NCI-H446 (cell line): ENCODE measurements at places on chromosomes 1 and 21.

- no peak for DNase-seq
Measured at GRCh38 chr1:59220356-59220755, 76.5 kb upstream of the FGGY start.

- no peak for DNase-seq
Measured at GRCh38 chr1:40243351-40243750, 4.4 kb upstream of the TMCO2 start.

DNA sequence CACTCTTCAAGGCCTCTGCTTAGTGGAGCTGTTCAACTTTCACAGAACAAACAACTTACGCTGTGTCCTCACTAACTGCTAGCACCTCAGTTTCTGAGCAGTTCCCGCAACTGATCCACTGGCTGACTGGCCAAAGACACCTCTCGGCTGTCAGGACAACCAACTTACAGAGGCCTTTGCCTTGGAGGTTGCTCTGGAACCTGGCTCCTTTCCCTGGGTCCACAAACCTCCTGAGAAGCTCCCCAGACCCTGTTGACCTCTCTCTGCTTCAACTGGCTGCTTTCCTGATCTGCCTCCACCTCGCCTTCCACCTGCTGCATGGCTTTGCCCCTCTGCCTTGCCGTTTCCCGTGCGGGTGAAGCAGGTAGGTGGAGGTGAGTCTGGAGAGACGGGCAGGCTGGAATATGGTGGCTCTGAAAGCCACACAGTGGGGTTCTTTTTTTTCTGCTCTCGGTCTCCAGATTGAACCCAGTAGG lies 13.0 kb downstream of the BTBD19 start:
- no peak for DNase-seq

GRCh38 chr21:41503331-41503730 lies 4.6 kb downstream of the TMPRSS2 start:
- DNase-seq: no peak

DNA sequence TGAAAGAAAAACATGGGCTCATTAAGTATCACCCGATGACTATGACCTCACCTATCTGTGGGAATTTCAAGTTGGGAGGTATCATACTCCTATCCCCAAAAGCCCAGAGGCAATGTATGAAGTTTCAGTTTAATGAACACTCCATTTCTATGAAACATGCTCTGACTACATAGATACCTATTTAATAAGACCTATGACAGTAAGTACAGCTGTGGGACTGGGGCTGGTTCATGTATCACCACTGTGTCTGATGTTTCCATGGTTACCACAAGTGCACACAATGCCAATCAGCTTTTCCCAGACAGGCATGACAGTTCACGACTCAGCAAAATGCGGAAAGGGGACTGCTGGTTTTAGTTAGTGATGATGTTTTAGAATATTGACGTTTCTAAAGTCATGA lies 167.7 kb downstream of the SIPA1L2 start:
- DNase-seq: no peak

GRCh38 chr1:201019321-201019977 lies 4.1 kb downstream of the KIF21B start:
- no peak for DNase-seq

GRCh38 chr21:16535102-16535422 lies 805.3 kb downstream of the USP25 start:
- DNase-seq: peak; percentile 92

DNA sequence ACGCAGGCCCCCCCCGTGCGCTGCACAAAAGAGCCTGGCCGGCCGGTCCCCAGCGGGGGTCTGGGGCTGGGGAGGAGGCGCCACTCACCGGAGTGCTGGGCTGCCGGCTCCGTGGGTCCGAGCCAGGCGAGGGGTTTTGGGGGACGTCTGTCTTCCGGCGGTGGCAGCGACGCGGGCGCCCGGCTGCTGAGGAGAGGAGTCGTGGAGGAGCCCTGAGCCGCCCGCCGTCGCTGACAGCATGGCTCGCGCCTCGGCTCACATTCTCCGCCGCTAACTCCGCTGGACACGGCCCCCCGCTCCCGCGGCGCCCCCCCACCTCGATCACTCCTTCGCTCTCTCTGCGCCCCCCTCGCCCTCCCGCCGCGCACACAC lies 649 bp downstream of the AHDC1 start:
- no peak for DNase-seq

DNA sequence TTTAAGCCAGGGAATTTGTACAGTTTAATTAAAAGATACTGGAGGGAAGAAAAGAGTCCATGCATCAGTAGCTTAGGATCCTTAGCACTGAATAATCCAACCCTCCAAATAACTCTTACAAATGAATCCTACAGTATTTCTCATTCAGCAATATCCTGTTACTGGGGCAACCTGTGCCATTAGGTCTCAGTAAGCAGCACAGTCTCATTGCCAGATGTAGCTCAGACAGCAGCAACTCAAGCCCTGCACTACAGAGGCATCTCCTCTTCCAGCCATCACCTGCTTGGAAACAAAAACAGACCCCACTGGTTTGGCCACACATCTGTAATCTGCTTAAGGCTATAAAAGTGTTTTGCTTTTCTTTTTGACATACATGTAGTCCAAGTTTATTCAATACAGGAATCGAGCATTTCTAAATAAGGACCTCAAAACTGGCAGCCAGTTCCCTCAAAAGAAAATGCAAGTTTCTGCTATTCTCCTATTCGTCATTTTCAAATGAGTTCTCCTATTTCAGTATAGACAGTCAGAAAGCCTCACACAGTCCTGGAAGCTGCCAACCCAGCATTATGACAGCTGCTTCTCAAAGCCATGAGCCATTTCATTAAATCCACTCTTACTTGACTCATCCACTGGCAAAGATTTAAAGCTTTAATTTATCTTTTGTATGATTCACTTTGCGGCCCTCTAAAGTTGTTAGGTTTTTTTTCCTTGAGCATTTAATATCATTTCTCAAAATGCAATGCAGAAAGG lies 129.0 kb downstream of the APP start:
- DNase-seq: peak; percentile 68

GRCh38 chr1:214685906-214686305 lies 82.9 kb downstream of the CENPF start:
- peak; percentile 63 for DNase-seq

DNA sequence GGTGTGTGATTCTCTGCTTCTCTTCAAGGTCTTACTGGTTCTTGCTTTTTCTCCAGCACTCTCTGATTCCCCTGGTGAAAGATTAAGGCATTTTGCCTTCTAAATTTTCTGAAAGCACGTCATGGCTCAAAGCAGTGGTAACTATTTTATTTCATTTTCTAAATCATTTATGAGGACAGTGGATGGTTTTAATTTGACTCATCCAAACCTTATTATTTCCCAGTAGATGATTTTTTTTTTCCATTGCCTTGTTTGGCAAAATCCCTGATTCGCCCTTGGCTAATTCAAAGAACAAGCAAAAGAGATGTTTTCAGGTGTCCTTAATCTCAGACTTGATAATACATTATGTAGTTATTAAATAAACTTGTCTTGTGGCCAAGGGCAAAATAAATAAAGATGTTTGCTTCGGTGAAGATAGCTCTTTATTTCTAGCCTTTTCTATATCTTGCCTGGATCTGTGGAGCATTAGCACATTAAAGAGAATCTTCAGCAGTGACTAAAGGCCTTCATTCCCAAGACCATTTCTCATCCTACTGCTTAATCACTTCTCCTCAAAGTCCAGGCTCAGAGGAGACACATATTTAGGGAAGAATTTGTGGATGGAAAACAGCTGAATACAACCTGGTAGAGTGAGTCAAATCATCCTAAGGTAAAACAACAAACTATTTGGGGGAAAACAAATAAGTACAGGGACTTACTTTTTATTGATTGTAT lies 359.8 kb downstream of the DUSP10 start:
- DNase-seq: no peak

DNA sequence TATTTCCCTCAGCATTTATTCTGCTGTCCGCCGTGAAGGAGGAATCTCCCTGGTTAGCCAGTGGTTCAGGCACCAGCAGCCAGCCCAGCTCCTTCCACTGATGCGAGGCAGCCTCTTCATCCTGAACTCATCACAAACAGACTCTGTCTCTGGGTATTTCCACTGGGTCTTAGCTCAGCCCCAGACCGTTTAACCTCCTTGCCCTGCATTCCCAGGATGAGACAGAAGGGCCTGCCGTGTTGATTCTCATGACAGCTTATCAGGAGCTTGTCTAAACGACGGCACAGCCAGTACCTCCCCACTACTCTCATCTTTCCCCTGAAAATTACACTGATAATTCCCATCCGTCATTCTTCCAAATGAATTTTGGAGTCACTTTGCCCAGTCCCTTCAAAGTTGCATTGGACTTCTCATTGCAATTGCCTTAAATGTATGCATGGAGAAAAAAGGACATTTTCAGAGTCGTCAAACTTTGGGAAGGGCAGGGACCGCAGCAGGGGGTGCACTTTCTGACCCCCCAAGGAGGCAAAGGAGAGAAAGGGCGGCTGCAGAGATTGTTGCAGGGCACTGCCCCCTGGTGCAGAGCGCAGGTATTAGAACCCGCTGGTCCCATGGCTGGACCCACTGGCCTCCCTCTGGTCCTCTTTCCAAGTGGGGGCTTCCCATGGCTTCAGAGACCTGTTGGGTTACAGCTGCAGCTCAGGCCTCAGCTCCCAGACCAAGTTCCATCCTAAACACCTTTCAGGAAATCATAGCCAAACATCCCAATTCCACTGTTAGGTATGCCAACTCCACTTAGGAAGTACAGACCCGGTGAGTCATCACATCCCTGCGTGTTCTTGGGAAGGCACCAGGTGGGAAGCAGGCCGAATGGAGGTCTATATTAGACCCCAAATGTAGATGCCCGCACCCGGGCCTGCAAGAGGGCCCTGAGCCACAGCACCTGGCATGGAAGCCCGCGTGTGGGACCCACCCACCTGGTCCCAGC lies 3.7 kb upstream of the MEGF6 start:
- DNase-seq: no peak

GRCh38 chr21:20996421-20997310 lies 1.5 kb upstream of the NCAM2 start:
- DNase-seq: no peak

- DNase-seq: no peak
Measured at GRCh38 chr1:209172286-209172685, 411.2 kb upstream of the CAMK1G start.

GRCh38 chr1:155278689-155279160 lies 1.5 kb downstream of the HCN3 start:
- DNase-seq: no peak

DNA sequence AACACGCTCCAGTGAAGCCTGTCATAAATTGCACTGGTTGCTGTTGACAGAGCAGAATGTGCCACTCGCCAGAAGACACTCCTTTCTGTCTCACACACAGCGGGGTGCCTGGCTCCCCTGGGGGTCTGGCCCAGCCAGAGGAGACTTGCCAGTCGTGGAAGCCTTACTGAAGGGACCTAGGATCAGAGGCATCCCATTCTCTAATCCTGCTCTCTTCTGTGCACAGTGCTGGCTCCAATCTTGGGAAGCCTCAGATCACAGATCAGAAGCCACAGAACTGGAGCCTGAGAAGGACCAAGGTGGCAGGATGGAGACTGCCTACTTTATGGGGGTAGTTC lies 1.4 kb downstream of the SLC9A1 start:
- peak; percentile 27 for DNase-seq

DNA sequence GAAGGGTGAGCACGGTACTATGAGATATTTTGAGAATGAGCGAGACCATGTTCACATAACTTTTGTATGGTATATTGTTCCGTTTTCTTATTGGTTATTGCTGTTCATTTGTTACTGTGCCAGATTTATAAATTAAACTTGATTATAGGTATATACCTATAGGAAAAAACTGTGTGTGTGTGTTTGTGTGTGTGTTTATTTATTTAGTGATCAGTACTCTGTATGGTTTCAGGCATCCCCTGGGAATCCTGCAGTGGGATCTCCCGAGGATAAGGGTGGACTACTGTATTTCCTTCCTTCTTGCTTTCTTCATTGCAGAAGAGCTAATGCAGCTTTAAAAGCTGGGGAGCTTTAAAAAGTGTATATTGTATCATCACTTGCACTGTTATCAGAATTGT lies 8.0 kb upstream of the ASH1L start:
- no peak for DNase-seq

DNA sequence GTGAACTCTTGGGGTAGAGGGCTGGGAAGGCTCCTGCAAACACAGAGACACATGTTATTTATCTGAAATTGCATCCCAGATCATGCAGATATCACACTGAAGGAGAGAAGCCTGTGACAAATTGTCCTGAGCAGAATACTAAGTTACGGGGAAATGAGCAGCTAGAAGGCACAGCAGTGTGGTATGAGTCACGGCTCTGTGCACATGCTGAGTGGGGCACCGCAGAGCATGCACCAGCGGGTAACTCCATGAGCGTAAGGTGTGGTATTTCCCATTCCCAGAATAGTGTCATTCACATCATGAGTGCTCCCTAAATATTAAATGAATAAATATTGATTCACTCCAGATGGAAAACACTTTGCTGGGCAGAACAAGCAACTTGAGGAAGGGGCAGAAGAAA lies 21.3 kb upstream of the FCRL2 start:
- no peak for DNase-seq

- no peak for DNase-seq
Measured at GRCh38 chr1:183318433-183318832, 99.7 kb downstream of the NMNAT2 start.

GRCh38 chr1:40825435-40825788 lies 36.8 kb downstream of the CITED4 start:
- DNase-seq: no peak

DNA sequence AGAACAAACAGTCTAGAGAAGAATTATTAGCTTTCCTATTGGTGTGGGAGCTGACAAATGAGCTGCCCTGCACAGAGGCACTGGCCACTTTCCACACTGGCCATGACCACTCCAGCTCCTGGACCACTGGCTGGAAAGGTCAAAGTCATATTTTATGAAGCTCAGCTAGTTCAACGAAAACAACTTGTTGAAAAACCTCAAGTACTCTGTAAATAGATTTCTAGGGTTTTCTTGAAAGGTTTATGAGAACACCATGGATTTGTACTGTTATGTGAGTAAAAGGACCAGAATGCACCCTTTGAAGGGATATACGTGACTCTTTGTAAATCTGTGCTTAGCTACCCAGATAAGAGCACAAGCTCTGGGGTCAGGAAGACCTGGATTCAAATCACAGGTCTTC lies 54.5 kb upstream of the FGGY start:
- DNase-seq: no peak

DNA sequence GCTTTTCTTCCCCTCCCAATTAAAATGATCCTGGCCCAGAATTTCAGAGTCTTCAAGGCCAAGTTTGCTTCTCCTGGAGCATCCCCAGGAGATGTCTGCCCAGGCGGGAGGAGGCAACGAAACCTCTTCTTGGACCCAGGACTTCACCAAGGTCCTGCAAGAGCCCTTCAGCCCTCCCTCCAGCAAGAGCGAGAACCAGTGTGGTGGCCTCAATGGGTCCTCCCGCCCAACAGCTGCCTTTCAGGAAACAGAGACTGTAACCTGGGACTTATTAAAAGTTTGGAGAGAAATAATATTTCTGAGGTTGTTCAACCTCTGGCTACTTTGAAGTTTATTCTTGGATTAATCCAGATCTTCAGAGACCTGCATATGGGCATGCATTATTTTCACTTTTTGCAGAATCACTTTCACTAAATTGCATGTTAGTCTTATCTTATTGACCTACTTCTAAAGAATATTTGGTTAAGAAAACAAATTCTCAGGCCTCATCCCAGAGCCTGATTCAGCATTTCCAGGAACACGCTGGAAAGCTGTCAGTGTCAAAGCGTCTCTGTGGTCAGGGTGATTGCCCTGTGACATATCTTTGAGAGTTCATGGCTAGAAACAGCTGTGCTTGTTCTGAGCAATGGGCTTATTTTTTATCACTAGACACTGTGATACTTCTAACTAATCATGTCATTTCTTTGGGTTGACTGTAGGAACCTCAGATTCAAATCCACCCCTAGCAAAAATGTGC lies 66.0 kb upstream of the CLDN14 start:
- no peak for DNase-seq
